Uterus (tissue), 4 donors: ENCODE measurements at places on chromosomes 3 and 15.

GRCh38 chr3:73784686-73785392 is 160.1 kb upstream of the PDZRN3 start:
- no peaks in the 10 kb centered on the region for H3K36me3 ChIP-seq
- H3K27ac ChIP-seq, result peak overlapping the region; percentile 77
- no peak for DNase-seq
- no peaks in the 10 kb centered on the region for H3K4me1 ChIP-seq
- H3K27me3 ChIP-seq, result no peaks in the 10 kb centered on the region

DNA sequence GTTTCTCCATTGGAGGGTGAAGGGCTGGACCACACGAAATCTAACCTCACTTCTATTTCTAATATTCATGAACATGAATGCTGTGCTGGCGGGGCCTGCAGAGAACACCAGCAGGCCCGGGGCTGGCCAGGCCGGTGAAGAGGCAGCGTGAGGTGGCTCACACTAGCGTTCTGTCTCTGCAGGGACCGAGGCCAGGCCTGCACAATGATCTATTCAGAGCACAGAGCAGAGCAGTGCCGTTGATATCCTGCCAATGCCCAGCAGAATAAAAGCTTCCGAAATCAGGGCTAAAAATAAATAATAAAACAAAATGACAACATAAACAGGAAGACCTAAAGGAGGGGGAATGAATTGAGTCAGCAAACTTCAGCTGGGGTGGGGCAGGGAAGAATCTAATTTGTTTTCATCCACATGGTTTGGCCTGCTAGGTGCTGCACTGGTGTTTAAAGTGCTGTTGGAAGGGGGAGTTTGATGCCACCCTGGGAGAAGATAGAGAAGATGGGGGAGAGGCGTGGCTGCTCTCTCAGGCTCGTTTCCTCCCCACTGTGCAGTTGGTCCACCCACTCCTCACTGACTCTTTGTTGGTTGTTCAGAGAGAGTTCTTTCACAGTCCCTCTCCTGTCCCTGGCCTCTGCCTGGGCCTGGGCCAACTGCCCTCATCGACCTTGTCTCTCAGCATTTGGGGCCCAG is 837.1 kb downstream of the AGBL1 start:
- H3K27me3 ChIP-seq, result no peaks in the 10 kb centered on the region
- no peaks in the 10 kb centered on the region for H3K4me1 ChIP-seq
- no peak overlapping the region for H3K27ac ChIP-seq
- no peaks in the 10 kb centered on the region for H3K36me3 ChIP-seq

DNA sequence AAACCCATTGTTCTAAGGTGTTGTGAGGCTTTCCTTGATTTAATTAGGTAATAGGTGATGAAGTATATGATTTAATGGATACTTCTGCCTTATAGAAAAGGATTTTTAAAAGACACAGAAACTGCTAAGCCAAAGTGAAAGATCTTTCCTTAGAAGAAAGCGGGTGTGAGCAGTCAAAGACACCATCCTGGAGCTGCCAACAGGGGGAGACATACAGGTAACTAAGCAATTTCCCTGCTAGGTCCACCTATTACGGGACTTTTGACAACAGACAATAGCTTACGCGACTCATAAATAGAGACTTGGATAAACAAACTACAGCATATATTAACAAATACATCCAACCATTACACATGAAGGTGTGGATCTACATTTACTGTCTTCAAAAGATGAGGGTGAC is 669.5 kb downstream of the SQOR start:
- DNase-seq, result no peak
- no peak overlapping the region for H3K4me3 ChIP-seq
- H3K36me3 ChIP-seq, result no peaks in the 10 kb centered on the region

DNA sequence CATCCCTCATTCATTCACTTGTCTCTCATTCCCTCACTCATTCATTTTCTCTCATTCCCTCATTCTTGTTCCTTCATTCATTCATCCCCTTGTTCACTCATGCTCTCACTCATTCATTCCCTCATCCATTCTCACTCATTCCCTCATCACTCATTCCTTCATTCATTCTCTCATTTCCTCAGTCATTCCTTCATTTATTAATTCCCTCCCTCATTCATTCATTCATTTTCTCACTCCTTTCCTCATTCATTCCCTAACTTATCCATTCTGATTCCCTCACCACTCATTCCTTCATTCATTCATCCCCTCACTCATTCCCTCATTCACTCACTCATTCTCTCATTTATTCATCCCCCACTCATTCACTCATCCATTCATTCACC is 13.8 kb downstream of the ABTB1 start:
- H3K27ac ChIP-seq, result no peak overlapping the region
- no peak overlapping the region for H3K4me3 ChIP-seq
- no peaks in the 10 kb centered on the region for H3K27me3 ChIP-seq
- DNase-seq, result no peak

DNA sequence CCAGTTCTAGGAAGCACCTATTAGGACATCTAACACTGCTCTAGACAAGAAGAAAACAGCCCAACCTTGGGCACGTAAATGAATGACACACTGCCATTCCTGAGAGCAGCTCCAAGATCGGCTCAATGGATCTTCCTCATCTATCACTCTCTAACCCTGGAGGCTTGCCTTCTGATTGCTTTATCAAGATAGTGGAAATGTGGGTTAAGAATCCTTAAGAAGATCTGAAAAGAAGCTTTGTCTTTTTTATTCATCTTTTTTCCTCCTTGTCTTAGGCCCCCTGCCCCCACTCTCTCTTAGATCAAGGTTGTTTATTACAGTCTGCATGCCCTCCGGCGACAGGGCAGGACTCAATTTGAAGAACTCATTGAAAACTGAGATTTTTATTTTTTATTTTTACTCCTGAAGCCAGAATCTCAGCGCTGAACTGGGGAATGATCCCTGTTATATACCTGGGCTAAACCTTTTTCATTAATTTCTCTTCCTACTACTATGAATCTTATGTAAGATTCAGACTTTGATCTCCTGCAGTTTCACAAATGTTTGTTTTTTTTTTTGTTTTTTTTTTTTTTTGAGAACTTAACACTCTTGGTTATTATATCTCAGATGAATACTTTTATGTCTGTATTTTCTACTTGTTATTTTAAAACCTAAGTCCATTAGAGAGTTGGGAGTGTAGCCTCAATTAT is 219.5 kb downstream of the SV2B start:
- no peaks in the 10 kb centered on the region for H3K36me3 ChIP-seq
- no peak for DNase-seq

- no peaks in the 10 kb centered on the region for H3K36me3 ChIP-seq
- no peaks in the 10 kb centered on the region for H3K27me3 ChIP-seq
- H3K27ac ChIP-seq, result no peak overlapping the region
- no peaks in the 10 kb centered on the region for H3K4me1 ChIP-seq
- no peak for DNase-seq
Observed at GRCh38 chr15:31609258-31609681, 282.6 kb downstream of the KLF13 start.

- no peaks in the 10 kb centered on the region for H3K27me3 ChIP-seq
- no peak for DNase-seq
- H3K4me1 ChIP-seq, result no peaks in the 10 kb centered on the region
- H3K36me3 ChIP-seq, result no peaks in the 10 kb centered on the region
- no peak overlapping the region for H3K4me3 ChIP-seq
- no peak overlapping the region for H3K27ac ChIP-seq
Observed at GRCh38 chr3:161069511-161070251, 35.5 kb downstream of the B3GALNT1 start.

- H3K27ac ChIP-seq, result peak within 1 kb of the TSS; percentile 93
- no peaks in the 10 kb centered on the region for H3K36me3 ChIP-seq
- H3K4me1 ChIP-seq, result no peaks in the 10 kb centered on the region
- peak within 1 kb of the TSS; percentile 97 for H3K4me3 ChIP-seq
- peak; percentile 62 for DNase-seq
Observed at GRCh38 chr15:56243163-56244037, at the start of gene RFX7. Gene RFX7 (minus strand): TSS chr15:56243879. CDS start chr15:56243285, 594 bp downstream.

DNA sequence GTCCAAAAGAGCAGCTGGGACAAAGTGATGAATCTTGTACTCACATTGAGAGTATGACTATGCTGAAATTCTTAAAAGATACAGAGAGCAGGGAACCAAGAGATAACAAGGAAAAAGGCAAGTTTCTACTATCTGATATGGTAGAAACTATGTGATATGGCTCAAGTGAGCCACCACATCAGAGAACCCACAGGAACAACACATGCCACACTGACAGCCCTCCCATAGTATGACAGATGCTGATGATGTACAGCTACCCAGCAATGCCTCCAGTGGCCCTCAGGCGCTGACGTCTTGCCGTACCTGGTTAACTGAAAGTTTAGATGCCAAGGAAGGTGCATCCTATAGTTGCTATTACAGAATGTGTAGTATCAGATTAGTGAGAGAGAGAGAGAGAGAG is 42.4 kb downstream of the CHAC1 start:
- no peak for DNase-seq
- H3K4me3 ChIP-seq, result no peak overlapping the region
- no peaks in the 10 kb centered on the region for H3K4me1 ChIP-seq
- no peaks in the 10 kb centered on the region for H3K36me3 ChIP-seq

GRCh38 chr15:26083896-26084295 is 220.8 kb upstream of the ATP10A start:
- no peaks in the 10 kb centered on the region for H3K36me3 ChIP-seq
- H3K4me1 ChIP-seq, result no peaks in the 10 kb centered on the region
- H3K27me3 ChIP-seq, result no peaks in the 10 kb centered on the region
- no peak for DNase-seq
- H3K27ac ChIP-seq, result peak overlapping the region; percentile 97

DNA sequence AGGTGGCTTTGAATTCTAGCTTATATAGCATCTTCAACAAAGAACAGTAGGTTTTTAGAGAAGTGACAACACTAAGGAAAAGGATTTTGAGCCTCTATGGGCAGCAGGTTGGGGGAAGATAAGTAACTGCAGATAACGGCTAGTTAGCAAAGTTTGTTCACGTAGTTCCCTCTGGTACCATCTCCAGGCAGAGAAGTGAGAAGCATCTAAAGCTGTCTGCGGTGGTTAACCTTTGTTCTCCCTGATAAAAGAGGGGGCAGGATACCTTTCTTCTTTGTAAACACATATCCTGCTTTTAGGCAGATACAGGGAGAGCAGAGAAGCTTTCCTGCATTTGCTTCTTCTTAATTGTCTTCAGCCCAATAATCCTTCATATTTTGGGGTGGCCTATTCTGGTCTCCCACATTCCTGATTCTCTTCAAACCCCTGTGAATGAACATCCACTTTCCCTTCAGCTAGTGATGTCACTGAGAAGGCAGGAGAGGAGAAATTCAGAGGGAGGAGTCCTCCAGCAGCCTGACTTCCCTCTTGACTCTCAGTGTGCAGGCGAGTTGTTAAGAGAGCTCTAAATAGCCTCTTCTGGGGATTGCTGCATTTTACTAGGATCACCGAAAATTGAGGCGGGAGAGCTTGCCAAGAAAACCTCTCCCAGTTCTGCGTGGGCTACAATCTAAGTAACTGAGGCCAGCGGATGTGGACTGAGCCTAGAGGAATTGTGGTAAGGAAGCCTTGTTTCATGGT is 393.7 kb upstream of the C2CD4B start:
- DNase-seq, result peak; percentile 48
- peak overlapping the region; percentile 47 for H3K27ac ChIP-seq
- H3K27me3 ChIP-seq, result no peaks in the 10 kb centered on the region
- H3K4me1 ChIP-seq, result no peaks in the 10 kb centered on the region
- H3K36me3 ChIP-seq, result no peaks in the 10 kb centered on the region

GRCh38 chr3:71330505-71330904 is 253.0 kb downstream of the FOXP1 start:
- no peaks in the 10 kb centered on the region for H3K4me1 ChIP-seq
- no peak overlapping the region for H3K4me3 ChIP-seq
- no peaks in the 10 kb centered on the region for H3K27me3 ChIP-seq
- no peak for DNase-seq
- H3K36me3 ChIP-seq, result no peaks in the 10 kb centered on the region

- H3K27ac ChIP-seq, result no peak overlapping the region
- no peaks in the 10 kb centered on the region for H3K4me1 ChIP-seq
- H3K36me3 ChIP-seq, result no peaks in the 10 kb centered on the region
- DNase-seq, result no peak
- H3K27me3 ChIP-seq, result no peaks in the 10 kb centered on the region
Observed at GRCh38 chr15:45785897-45786296, 151.1 kb downstream of the SQOR start.

DNA sequence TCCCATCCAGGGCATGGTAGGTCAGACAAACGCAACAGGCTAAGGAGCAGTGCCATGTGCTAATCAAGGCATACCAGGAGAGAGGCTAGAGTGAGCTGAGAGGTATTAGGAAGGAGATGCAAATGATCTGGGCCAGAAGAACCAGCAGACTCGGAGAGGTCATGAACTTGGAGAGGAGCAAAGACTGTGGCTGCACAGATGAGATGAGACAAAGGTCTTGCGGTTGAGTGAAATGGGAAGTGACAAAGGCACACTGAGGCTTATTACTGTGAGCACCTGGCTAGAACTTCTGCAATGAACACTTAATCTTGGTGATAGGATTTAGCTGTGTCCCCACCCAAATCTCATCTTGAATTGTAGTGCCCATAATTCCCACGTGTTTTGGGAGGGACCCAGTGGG is 380.2 kb downstream of the ULK4 start:
- no peaks in the 10 kb centered on the region for H3K27me3 ChIP-seq
- H3K36me3 ChIP-seq, result no peaks in the 10 kb centered on the region
- no peaks in the 10 kb centered on the region for H3K4me1 ChIP-seq
- no peak overlapping the region for H3K4me3 ChIP-seq
- no peak overlapping the region for H3K27ac ChIP-seq

- peaks cover 13% of the 10 kb centered on the region for H3K4me1 ChIP-seq
- no peaks in the 10 kb centered on the region for H3K36me3 ChIP-seq
- peak overlapping the region; percentile 63 for H3K27ac ChIP-seq
- H3K4me3 ChIP-seq, result no peak overlapping the region
- no peak for DNase-seq
- no peaks in the 10 kb centered on the region for H3K27me3 ChIP-seq
Observed at GRCh38 chr15:68470049-68470742, 38.2 kb upstream of the ITGA11 start.

GRCh38 chr15:76206325-76206976 is 104.8 kb downstream of the ETFA start:
- H3K27ac ChIP-seq, result no peak overlapping the region
- peak; percentile 56 for DNase-seq
- no peaks in the 10 kb centered on the region for H3K27me3 ChIP-seq
- H3K4me1 ChIP-seq, result no peaks in the 10 kb centered on the region

- no peak for DNase-seq
- H3K27me3 ChIP-seq, result no peaks in the 10 kb centered on the region
- H3K36me3 ChIP-seq, result no peaks in the 10 kb centered on the region
- peaks cover 3% of the 10 kb centered on the region for H3K4me1 ChIP-seq
- no peak overlapping the region for H3K4me3 ChIP-seq
- H3K27ac ChIP-seq, result no peak overlapping the region
Observed at GRCh38 chr3:42851228-42851834, 24.3 kb downstream of the CYP8B1 start.

GRCh38 chr3:45109771-45110508 is 36.2 kb downstream of the CDCP1 start:
- H3K27me3 ChIP-seq, result no peaks in the 10 kb centered on the region
- no peak overlapping the region for H3K27ac ChIP-seq
- no peak for DNase-seq

DNA sequence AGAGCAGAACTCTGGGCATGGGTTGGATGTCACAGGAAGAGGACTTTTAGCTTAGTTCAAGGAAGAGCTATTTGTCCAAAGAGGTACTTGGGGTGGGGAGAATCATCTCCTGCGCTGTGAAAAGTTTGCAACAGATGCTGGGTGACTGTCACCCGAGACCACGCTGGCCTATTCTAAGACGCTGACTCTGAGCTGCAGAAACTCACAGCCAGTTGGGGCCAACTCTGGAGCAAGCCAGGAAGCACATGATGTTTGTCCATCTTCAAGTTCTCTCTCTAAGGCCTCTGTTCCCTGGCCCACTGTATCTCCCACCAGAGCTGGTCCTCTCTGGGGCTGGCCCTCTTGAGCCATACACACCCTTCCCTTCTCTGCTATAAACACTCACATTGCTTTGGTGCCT is 17.9 kb upstream of the CDCP1 start:
- H3K27ac ChIP-seq, result no peak overlapping the region
- no peaks in the 10 kb centered on the region for H3K27me3 ChIP-seq
- no peaks in the 10 kb centered on the region for H3K36me3 ChIP-seq
- H3K4me3 ChIP-seq, result no peak overlapping the region
- DNase-seq, result no peak
